ENCODE measurements at places on chromosomes 11 and 22.

GRCh38 chr11:8230178-8230859 is 33.4 kb downstream of the LMO1 start:
- DNase-seq: no peak

GRCh38 chr11:93392867-93393266 is 62.3 kb downstream of the DEUP1 start:
- DNase-seq: no peak

- DNase-seq: no peak
These were observed 17.7 kb upstream of the SYTL2 start for GRCh38 chr11:85828640-85828978.

GRCh38 chr22:38016182-38017151 is 32.1 kb upstream of the SOX10 start:
- no peak for DNase-seq

DNA sequence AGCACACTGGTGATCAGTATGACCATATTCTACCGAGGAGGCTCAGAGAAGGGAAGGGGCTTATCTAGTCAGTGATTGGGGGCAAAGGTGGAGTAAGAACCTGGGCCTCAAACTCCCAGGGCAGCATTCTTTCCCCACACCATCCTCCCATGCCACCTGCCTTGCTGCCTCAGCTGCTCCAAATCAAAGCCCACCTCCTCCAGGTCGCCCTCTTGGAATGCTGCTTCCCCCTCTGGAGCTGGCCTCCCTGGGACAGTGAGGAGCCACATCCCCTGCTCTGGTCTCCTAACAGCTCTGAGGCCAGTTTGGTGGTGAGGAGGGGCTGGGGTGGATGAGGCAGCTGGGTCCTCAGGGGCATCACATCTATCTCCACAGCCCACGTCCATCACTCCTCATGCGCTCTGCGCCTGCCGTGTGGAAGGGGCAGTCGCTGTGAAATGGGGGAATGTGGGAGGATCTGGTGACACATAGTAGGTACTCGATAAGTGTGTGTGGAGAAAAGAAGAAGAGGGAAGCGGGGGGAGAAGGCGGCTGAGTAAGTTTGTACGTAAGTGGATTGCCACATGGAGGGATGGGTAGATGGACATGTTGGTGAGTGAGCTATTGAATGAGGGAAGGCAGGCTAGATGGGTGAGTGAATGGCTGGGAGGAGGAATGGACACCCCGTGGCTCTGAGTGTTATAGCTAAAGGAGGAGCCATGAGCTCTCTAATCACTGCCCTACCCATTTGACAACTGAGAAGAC is 16.1 kb upstream of the ARHGEF17 start:
- DNase-seq: no peak

GRCh38 chr22:32720924-32721323 is 80.6 kb upstream of the TIMP3 start:
- DNase-seq: no peak

GRCh38 chr11:81345609-81346008 is 1388.1 kb downstream of the FAM181B start:
- no peak for DNase-seq

DNA sequence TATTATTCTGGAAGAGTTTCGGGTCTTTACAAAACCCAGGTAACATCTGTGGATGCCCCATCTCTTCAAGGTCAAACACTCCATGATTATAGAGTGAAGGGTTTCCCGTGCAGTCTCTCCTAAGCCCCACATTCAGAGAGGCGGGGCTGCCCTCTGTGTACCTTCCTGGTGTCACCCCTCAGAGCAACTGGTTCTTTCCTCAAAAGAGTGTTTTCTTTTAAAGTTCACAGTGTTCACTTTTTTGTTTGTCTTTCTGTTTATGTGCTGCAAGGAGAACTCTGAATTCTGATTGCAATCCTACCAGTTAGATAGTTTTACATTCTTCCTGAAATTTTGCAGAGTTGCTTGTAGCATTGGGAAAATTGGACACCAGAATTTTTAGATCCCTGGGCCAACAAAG is 190.2 kb downstream of the ADAMTS15 start:
- DNase-seq: no peak

GRCh38 chr22:27194096-27194748 is 536.8 kb downstream of the MIAT start:
- no peak for DNase-seq

- DNase-seq: no peak
These were observed 6.7 kb downstream of the TRIM29 start for GRCh38 chr11:120130991-120131760.

GRCh38 chr22:26751217-26751616 is 93.8 kb downstream of the MIAT start:
- DNase-seq: no peak

DNA sequence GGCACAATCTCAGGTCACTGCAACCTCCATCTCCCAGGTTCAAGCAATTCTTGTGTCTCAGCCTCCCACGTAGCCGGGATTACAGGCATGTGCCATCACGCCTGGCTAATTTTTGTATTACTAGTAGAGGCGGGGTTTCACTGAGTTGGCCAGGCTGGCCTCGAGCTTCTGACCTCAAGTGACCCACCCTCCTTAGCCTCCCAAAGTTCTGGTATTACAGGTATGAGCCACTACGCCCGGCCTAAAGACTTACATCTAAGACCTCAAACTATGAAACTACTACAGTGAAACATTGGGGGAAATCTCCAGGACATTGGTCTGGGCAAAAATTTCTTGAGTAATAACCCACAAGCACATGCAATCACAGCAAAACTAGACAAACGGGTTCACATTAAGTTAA is 13.8 kb upstream of the FAM181B start:
- no peak for DNase-seq

DNA sequence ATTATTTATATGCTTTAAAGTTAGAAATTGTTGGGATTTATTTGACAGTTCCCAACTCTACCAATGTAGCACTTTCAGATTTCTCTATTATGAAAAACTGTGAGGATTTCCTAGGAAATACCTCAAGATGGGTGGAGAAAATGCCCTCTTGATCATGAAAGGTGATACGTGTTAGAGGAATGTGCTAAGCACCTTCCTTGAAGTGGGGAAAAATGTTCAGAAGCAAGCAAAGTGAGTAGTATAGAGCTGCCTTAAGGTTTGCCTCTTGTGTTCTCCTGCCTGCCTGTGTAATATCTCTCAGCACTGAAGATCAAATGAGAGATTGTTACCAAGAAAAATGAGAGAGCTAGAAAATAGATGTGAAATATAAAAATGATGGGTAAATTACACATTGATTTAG is 58.2 kb downstream of the YAP1 start:
- DNase-seq: no peak

- no peak for DNase-seq
These were observed 4.5 kb upstream of the TTLL8 start for GRCh38 chr22:50062509-50063135.

DNA sequence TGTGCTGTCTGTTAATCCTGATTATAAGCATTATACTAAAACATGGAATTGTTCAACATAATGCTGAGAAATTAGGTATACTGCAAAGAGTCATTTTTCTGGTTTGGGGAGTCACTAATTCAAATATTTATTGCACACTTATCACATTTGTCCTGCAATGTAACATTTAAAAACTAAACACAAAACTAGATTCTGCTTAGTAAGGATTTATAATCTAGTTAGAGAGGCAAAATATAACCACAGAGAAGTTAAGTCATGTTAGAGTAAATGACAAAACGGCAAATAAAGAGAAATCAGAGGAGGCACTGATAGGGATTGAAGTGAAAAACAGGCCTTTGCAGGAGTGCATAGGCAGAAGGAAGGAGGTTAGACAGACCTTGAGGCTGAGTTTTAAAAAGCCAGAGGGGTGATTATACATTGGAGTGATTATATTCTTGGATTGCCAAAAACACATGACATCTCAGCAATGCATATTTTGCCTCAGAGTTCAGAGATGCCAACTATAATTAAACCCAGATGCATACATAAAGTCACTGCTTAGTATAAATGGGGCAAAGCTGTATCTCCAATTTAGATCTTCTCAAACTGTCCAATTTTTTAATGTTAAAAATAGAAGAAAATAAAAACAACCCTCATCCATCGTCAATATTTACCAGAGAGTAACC is 49.7 kb downstream of the CCDC34 start:
- DNase-seq: no peak

- no peak for DNase-seq
These were observed 38.7 kb upstream of the CALCA start for GRCh38 chr11:15010865-15011264.

DNA sequence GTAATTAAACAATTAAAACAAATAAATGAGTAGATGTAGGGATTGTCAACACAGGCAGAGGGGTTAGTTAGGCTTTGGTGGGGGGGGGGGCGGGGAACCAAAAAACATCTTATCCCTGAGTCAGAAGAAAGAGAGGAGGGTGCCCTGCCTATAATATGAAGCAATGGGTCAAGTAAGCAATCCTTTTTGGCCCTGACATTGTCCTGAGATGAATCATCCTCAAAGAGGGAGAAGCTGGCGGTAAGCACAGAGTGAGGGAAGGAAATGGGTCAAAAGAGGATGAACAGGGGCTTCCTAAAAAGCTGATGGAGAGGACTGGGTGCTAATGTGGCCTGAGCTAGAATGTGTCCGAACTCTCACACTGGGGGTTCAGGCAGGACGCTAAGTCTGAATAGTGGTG is 4.7 kb downstream of the OLFML1 start:
- DNase-seq: no peak

DNA sequence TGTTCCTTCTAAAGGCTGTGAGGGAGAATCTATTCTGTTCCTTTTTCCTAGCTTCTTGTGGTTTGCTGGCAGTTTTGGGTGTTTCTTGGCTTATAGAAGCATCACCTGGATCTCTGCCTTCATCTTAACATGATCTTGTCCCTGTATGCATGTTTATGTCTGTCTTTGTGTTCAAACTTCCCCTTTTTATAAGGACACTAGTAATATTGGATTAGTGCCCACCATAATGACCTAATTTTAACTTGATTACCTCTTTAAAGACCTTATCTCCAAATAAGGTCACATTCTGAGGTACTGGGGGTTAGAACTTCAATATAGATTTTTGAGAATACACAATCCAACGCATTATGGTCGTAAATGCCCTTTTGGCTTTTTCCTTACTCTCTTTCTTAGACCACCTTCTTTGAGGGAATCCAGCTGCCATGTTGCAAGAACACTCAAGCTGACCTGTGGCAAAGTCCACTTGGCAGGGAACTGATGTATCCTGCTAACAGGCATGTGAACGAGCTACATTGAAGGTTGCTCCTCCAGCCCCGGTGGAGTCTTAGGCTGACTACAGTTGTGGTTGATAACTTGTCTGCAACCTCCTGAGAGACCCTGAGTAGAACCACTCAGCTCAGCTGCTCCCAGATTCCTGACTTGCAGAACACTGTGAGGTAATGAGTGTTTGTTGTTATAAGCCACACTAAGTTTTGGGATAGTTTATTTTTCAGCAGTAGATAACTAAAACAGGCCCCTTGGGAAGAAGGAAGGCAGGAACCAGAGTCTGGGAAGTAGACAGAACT is 127.1 kb upstream of the OR9Q1 start:
- no peak for DNase-seq

- no peak for DNase-seq
These were observed 24.9 kb upstream of the CCDC89 start for GRCh38 chr11:85710917-85711316.

GRCh38 chr22:24707470-24707801 is 67.1 kb downstream of the PIWIL3 start:
- no peak for DNase-seq

GRCh38 chr11:96277696-96278038 is 65.3 kb downstream of the MAML2 start:
- no peak for DNase-seq

DNA sequence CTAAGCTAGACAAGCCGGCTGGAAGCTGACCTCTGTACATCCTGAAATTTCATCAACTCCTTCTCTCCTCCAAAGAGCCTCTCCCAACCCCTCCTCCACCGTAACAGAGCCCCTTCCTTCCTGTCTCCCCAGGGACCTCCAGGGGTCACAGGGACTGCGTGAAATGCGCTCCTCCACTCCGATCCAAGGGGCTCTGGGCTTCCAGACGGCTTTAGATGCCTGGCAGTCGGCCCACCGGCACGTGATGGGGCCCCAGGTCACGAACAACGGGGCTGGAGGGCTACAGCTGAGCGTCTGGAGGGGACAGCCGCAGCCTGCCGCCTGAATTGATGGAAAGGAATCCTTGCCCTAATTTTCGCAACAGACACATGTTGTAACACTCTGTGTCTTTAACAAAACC is 264.1 kb downstream of the MN1 start:
- DNase-seq: no peak

DNA sequence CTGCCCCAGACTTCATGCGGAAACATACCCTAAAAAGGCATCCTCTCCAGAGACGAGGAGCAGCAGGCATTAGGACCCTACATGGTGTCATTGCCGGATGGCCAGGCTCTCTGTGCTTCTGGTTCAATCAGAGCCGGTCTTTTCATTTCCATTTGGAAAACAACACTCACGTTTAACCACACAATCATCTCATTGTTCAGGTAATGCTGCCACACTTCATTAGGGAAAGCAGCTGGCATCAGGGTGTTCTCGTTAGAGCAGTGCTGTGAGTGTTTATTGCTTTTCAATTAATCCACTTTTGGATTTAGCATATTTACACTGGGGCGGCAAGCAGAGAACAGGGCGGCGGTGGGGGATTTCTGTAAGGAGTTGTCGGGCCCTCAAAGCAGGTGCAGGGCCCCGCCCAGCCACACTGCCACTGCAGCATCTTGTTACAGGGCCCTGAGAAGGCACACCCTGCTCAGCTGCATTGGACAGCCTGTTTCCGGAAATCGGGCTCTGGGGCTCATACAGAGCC is 338.6 kb downstream of the SHANK2 start:
- no peak for DNase-seq

DNA sequence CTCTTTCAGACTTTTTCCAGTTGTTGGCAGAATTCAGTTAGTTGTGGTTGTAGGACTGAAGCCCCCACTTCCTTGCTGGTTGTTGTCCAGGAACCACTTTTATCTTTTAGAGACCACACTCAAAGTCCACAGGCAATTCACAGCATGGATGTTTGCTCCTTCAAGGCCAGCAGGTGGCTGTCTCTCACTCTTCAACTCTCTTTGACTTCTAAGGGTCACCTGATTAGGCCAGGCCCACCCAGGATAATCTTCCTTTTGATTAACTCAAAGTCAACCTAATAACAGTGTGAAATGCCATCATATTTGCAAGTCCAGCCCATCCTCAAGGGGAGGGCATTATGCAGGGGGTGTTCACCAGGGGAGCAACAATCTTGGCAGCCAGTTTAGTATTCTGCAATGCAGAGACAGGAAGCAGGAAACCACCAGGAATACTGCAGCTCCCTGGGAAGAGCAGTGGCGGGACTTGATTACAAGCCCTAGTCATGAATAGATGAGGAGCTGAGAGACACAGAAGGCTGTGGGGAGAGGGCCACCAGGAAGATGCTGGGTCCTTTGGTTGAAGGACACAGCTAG is 52.4 kb downstream of the LRRC74B start:
- DNase-seq: no peak

- no peak for DNase-seq
These were observed 113.4 kb downstream of the CTNND1 start for GRCh38 chr11:57874981-57875380.
